ENCODE measurements at places on chromosomes 7 and 10. TPM values are rescaled to one million over a fixed set of nuclear protein-coding genes. Genes with fewer than 3 reads are reported as not detected.

- H3K27ac ChIP-seq, result no peak overlapping the region
- no peaks in the 10 kb centered on the region for H3K27me3 ChIP-seq
- no peaks in the 10 kb centered on the region for H3K36me3 ChIP-seq
- H3K4me1 ChIP-seq, result no peaks in the 10 kb centered on the region
- H3K4me3 ChIP-seq, result no peak overlapping the region
Measured at GRCh38 chr7:131300078-131300477, 27.6 kb upstream of the MKLN1 start.

GRCh38 chr7:3338161-3338560 is 37.1 kb downstream of the SDK1 start:
- H3K4me3 ChIP-seq, result no peak overlapping the region
- no peaks in the 10 kb centered on the region for H3K36me3 ChIP-seq
- H3K27me3 ChIP-seq, result peaks cover 2% of the 10 kb centered on the region
- no peaks in the 10 kb centered on the region for H3K4me1 ChIP-seq
- no peak for DNase-seq

- no peaks in the 10 kb centered on the region for H3K4me1 ChIP-seq
- H3K36me3 ChIP-seq, result no peaks in the 10 kb centered on the region
- no peaks in the 10 kb centered on the region for H3K27me3 ChIP-seq
- H3K27ac ChIP-seq, result no peak overlapping the region
Measured at GRCh38 chr7:24743471-24743870, 13.8 kb downstream of the GSDME start.

DNA sequence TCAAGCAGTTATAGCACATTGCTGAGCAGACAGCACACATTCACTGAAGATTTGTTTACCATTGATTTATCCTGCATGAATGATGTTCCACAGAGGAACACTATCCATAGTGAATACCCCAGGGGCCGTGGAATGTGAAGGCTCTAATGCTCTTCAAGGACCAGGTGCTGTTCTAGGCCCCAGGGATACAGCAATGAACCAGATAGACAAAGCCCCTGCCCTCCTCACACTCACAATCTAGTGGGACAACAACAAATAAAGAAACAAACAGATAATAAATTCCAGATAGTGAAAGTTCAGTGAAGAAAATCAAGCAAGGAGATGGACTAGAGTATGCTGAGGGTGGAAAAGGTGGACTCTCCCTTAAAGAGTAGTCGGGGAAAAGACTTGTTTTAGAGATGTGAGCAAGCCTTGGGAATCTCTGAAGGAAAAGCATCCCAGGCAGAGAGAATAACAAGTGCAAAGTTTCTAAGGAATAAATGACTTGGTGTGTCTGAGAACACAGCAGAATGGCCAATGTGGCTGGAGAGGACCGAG is 117.7 kb downstream of the CCDC71L start:
- no peak overlapping the region for H3K4me3 ChIP-seq
- H3K27ac ChIP-seq, result no peak overlapping the region
- H3K36me3 ChIP-seq, result no peaks in the 10 kb centered on the region

DNA sequence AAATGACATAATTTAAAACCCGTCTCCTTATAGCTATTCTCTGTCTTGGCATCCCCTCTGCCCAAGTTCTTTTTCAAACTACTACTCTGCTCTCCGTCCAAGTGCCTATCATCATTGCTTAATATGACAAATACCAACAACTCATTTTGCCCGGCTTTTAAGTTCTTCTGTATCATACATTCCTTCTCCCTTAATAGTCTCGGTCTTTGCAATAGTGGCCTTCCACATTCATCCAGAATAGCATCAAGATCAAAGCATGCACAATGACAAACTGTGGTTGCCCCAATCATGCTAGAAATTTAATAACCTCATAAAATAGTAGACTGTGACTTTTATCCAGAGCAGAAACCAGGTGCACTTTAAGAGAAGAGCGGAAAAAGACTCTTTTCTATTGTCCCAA is 198.9 kb downstream of the ETV1 start:
- no peaks in the 10 kb centered on the region for H3K36me3 ChIP-seq
- no peaks in the 10 kb centered on the region for H3K27me3 ChIP-seq
- no peak for DNase-seq
- no peak overlapping the region for H3K27ac ChIP-seq
- no peak overlapping the region for H3K4me3 ChIP-seq

GRCh38 chr7:132072873-132073272 is 503.4 kb downstream of the PLXNA4 start:
- no peak overlapping the region for H3K27ac ChIP-seq
- H3K27me3 ChIP-seq, result peaks cover 20% of the 10 kb centered on the region
- DNase-seq, result no peak
- no peaks in the 10 kb centered on the region for H3K4me1 ChIP-seq

GRCh38 chr7:155993420-155994278 is 181.4 kb upstream of the SHH start:
- H3K4me3 ChIP-seq, result no peak overlapping the region
- H3K4me1 ChIP-seq, result peaks cover 65% of the 10 kb centered on the region
- no peak for DNase-seq
- H3K27ac ChIP-seq, result no peak overlapping the region
- peaks cover 37% of the 10 kb centered on the region for H3K27me3 ChIP-seq
- no peaks in the 10 kb centered on the region for H3K36me3 ChIP-seq

GRCh38 chr7:115630049-115630448 is 400.5 kb downstream of the TFEC start:
- DNase-seq, result no peak
- H3K4me1 ChIP-seq, result no peaks in the 10 kb centered on the region
- H3K4me3 ChIP-seq, result no peak overlapping the region

DNA sequence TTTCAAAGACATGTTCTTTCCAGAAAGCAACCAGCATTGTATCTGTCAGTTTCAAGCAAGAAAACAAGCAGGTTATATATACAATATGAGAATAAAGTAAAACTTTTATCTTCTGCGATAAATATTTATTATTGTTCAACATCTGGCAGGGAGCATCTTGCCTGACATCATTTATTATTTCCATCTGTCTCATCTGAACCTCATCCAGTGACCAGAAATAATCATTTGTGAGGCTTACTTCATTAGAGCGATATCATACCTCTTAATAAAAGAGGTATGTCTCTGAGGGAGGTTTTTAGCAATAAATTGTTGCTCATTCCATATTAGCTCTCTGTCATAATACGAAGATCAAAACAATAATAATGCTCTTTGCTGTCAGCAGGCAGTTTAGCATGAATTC is 226.1 kb downstream of the CDC14C start:
- H3K27ac ChIP-seq, result no peak overlapping the region
- no peaks in the 10 kb centered on the region for H3K27me3 ChIP-seq
- no peak overlapping the region for H3K4me3 ChIP-seq

- H3K27me3 ChIP-seq, result no peaks in the 10 kb centered on the region
- peaks cover 20% of the 10 kb centered on the region for H3K4me1 ChIP-seq
- no peak for DNase-seq
- H3K27ac ChIP-seq, result no peak overlapping the region
Measured at GRCh38 chr10:33012306-33012705, 54.3 kb upstream of the ITGB1 start.

DNA sequence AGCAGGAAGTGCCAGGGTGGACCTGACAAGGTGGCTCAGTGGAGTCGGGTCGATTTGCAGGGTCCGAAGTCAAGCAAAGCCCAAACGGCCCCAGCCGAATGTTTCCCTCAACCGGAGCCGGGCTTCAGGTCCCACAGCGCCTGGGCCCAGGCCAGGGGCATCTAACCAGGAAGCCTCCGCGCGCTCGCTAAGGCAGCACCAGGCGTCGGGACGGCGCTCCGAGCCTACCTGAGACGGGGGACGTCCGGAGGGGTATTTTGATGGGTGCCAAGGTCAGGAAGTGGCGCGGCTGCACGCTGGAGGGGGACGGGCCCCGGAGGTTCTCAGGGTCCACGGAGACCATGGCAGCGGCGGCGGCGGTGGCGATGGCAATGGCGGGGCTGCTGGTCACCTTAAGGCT is 51.5 kb downstream of the TCERG1L start:
- H3K27ac ChIP-seq, result no peak overlapping the region
- no peaks in the 10 kb centered on the region for H3K4me1 ChIP-seq
- no peaks in the 10 kb centered on the region for H3K36me3 ChIP-seq
- H3K27me3 ChIP-seq, result no peaks in the 10 kb centered on the region
- no peak overlapping the region for H3K4me3 ChIP-seq
- no peak for DNase-seq

DNA sequence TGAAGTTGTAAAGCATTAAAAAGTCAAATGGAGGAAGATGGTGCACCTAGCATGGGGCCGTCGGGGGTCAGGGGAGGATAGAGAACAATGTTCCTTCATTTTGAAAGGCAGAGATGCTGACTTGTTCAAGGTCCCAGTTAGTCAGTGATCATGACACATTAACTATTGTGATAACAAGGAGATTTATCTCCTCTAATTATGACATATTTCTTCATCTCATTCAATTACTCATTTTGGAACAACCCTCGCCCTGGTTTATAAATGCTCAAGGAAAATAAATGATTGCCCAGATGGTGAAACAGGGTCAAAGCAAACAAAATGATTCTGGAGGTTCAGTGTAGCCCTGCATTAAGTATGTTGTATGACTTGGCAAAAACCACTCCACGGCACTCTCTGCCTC is 106.2 kb downstream of the ITIH5 start:
- no peak overlapping the region for H3K27ac ChIP-seq
- peaks cover 26% of the 10 kb centered on the region for H3K27me3 ChIP-seq
- H3K4me3 ChIP-seq, result no peak overlapping the region
- H3K36me3 ChIP-seq, result no peaks in the 10 kb centered on the region
- DNase-seq, result no peak

GJD4 gene
- total RNA-seq, result not detected

ELMO1 gene
- total RNA-seq, result 101 TPM

CABCOCO1 gene
- total RNA-seq, result not detected

MET gene
- 0.44 TPM for total RNA-seq
